ENCODE measurements at places on chromosomes 11 and 22.

- peaks cover 12% of the 10 kb centered on the region for H3K4me1 ChIP-seq
- peak overlapping the region; percentile 95 for H3K27ac ChIP-seq
- peaks cover 15% of the 10 kb centered on the region for H3K36me3 ChIP-seq
- H3K27me3 ChIP-seq, result peaks cover 59% of the 10 kb centered on the region
- no peak for DNase-seq
- peak overlapping the region; percentile 68 for H3K4me3 ChIP-seq
Measured at GRCh38 chr11:114062272-114062671, 2.8 kb downstream of the ZBTB16 start.

- no peaks in the 10 kb centered on the region for H3K36me3 ChIP-seq
- no peaks in the 10 kb centered on the region for H3K27me3 ChIP-seq
- peak overlapping the region; percentile 7 for H3K27ac ChIP-seq
- no peak overlapping the region for H3K4me3 ChIP-seq
Measured at GRCh38 chr11:63738720-63739360, 29.7 kb downstream of the ZFTA start.

DNA sequence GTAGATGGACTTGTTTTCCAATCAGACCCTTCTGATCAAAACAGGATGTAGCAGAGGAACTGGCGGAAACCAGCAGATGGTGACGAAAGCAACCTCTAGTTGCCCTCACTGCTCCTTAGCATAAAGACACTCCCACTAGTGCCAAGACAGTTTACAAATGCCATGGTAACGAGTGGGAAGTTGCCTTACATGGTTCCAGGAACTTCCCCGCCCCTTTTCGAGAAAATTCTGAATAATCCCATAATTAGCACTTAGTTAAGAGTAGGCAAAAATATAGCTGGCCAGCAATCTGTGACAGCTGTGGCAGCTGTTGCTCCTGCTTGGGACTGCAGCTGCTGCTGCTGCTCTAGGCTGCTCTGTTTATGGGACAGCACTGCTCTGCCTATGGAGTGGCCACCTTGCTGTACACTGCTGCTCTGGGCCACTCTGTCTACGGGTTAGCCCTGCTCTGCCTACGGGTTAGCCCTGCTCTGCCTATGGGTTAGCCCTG is 33.4 kb upstream of the SORL1 start:
- no peak for DNase-seq
- no peaks in the 10 kb centered on the region for H3K36me3 ChIP-seq
- peak overlapping the region; percentile 26 for H3K27ac ChIP-seq

DNA sequence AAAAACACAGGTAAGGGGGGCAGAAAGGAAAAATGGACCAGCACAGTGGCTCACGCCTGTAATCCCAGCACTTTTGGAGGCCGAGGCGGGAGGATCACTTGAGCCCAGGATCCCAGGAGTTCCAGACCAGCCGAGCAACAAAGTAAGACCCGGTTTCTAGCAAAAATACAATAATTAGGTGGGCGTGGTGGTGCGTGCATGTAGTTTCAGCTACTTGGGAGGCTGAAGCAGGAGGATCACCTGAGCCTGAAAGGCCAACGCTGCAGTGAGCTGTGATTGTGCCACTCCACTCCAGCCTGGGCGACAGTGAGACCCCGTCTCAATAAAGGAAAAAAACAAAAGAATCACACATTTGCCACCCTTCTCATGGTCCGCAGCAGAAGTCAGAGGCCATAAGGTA is 519.4 kb downstream of the BRD1 start:
- H3K36me3 ChIP-seq, result no peaks in the 10 kb centered on the region
- H3K27ac ChIP-seq, result no peak overlapping the region
- DNase-seq, result no peak
- peaks cover 70% of the 10 kb centered on the region for H3K27me3 ChIP-seq
- H3K4me3 ChIP-seq, result no peak overlapping the region

GRCh38 chr11:60870733-60871377 is 3.5 kb downstream of the ZP1 start:
- no peaks in the 10 kb centered on the region for H3K27me3 ChIP-seq
- H3K36me3 ChIP-seq, result no peaks in the 10 kb centered on the region
- peaks cover 7% of the 10 kb centered on the region for H3K4me1 ChIP-seq
- no peak overlapping the region for H3K4me3 ChIP-seq
- H3K27ac ChIP-seq, result no peak overlapping the region
- no peak for DNase-seq

DNA sequence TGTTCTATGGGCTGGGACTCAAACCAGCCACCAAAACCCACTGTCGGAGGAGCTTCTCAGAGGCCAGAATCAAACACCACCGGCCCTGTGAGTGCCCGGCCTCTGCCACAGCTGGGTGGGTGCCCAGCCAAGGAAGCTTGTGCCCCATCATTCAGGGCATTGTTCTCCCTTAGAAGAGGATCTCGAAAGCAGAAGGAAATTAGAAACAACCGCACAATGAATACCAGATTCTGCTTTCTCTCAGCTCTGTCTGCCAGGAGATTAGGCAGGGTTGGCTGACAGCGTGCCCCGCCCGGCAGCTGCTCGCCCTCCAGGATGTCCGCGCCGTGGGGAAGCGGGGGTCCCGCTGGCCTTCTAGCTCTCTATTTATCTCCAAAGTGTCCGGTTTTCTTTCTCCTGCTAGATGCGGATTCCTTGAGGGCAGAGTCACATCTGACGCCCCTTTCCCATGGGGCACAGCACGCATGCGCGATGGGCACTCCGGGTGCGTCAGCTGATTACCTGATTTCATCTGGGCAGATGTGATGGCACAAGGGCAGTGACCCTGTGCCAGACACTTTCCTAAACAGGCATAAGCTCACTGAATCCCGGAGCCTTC is 25.5 kb downstream of the SCGB1A1 start:
- peak overlapping the region; percentile 48 for H3K4me3 ChIP-seq
- peak overlapping the region; percentile 86 for H3K27ac ChIP-seq
- H3K4me1 ChIP-seq, result peaks cover 32% of the 10 kb centered on the region
- no peaks in the 10 kb centered on the region for H3K27me3 ChIP-seq
- no peak for DNase-seq

- H3K4me1 ChIP-seq, result peaks cover 9% of the 10 kb centered on the region
- no peaks in the 10 kb centered on the region for H3K36me3 ChIP-seq
- no peak overlapping the region for H3K27ac ChIP-seq
Measured at GRCh38 chr11:59766542-59767224, 11.5 kb downstream of the STX3 start.

DNA sequence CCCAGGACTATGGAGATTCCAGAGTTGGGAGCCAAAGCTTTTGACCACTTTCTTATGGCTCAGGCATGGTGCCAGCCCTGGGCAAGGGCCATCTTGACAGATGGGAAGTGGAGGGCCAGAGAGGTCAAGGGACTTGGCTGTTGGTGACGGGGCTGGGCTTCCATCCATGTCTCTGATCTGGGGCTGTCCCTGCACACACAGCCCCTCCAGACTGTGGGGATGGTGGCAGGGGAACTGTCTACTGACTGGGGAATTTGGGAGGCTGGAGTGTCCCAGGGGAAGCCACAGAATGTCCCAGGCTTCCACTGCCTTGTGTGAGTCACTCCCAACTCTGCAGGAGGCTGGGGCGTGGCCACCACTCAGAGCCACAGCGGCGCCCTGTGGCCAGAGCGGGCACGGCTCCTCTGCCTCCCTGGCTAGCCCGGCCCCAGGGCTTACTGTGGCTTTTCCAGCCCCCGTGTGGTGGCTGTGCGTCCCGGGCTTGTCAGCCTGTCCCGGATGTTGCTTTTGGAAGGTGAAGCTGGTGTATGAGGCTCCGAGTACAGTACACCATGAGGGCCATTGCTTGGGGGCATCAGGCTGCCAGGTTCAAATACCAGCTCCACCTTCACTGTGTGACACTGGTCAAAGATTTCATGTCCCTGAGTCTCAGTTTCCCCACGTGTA is 19.6 kb downstream of the C22orf23 start:
- DNase-seq, result peak; percentile 31
- no peaks in the 10 kb centered on the region for H3K27me3 ChIP-seq
- peak overlapping the region; percentile 76 for H3K27ac ChIP-seq
- no peak overlapping the region for H3K4me3 ChIP-seq

DNA sequence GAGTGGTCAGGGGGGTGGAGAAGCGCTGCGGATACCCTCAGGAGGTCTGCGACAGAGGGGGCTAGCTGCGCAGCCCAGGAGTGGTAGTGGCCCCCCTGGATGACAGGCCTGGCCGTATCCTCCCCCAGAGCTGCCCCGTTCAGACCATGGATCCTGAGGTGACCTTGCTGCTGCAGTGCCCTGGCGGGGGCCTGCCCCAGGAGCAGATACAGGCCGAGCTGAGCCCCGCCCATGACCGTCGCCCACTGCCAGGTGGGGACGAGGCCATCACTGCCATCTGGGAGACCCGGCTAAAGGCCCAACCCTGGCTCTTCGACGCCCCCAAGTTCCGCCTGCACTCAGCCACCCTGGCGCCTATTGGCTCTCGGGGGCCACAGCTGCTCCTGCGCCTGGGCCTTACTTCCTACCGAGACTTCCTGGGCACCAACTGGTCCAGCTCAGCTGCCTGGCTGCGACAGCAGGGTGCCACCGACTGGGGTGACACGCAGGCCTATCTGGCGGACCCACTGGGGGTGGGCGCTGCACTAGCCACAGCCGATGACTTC is 505 bp downstream of the NUDT22 start:
- DNase-seq, result no peak
- H3K4me1 ChIP-seq, result peaks cover 88% of the 10 kb centered on the region
- H3K36me3 ChIP-seq, result no peaks in the 10 kb centered on the region
- peak overlapping the region; percentile 92 for H3K27ac ChIP-seq
- H3K4me3 ChIP-seq, result peak overlapping the region; percentile 60

DNA sequence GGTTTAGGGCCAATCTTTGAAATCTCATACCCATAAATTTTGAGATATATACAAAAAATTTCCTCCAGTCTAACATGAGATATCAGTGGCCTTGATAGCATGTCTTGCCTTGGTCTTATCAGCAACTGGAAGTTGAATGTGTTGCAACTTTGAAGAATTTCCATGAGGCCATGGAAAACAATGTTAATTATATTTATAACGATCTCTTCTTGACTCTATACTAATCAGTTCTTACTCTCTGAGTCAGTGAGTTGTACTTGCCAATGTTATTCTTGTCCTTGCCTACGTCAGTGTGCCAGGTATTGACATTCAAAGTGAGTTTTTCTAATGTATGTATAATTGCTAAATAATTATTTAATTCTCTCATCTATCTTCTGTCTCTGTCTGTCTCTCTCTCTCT is 535.1 kb downstream of the KCNA4 start:
- DNase-seq, result no peak
- no peaks in the 10 kb centered on the region for H3K4me1 ChIP-seq
- H3K27ac ChIP-seq, result no peak overlapping the region
- H3K4me3 ChIP-seq, result no peak overlapping the region

DNA sequence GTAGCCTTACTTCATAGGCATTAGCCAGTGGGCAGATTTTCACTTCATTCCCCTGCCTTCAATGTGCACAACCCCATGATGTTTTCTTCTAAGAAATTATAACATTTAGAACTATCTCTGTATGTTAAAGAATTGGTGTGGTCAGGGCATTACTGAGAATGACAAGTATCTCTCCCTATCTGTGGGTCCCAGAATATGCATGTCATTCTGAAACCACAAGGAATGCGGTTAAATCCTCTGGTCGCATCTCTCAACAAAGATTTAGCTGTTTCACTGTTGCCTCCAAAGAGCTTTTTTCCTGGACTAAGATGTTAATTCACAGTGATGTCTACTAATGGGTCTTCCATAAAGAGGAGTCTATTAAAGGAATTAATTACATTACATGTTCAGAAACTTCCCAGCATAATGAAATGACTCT is 62.7 kb downstream of the LIF start:
- H3K27ac ChIP-seq, result no peak overlapping the region
- no peaks in the 10 kb centered on the region for H3K27me3 ChIP-seq
- no peak overlapping the region for H3K4me3 ChIP-seq
- no peaks in the 10 kb centered on the region for H3K4me1 ChIP-seq
- no peak for DNase-seq

GRCh38 chr11:26904801-26905200 is 89.1 kb upstream of the FIBIN start:
- H3K4me3 ChIP-seq, result no peak overlapping the region
- no peak for DNase-seq
- no peaks in the 10 kb centered on the region for H3K36me3 ChIP-seq
- no peaks in the 10 kb centered on the region for H3K27me3 ChIP-seq

DNA sequence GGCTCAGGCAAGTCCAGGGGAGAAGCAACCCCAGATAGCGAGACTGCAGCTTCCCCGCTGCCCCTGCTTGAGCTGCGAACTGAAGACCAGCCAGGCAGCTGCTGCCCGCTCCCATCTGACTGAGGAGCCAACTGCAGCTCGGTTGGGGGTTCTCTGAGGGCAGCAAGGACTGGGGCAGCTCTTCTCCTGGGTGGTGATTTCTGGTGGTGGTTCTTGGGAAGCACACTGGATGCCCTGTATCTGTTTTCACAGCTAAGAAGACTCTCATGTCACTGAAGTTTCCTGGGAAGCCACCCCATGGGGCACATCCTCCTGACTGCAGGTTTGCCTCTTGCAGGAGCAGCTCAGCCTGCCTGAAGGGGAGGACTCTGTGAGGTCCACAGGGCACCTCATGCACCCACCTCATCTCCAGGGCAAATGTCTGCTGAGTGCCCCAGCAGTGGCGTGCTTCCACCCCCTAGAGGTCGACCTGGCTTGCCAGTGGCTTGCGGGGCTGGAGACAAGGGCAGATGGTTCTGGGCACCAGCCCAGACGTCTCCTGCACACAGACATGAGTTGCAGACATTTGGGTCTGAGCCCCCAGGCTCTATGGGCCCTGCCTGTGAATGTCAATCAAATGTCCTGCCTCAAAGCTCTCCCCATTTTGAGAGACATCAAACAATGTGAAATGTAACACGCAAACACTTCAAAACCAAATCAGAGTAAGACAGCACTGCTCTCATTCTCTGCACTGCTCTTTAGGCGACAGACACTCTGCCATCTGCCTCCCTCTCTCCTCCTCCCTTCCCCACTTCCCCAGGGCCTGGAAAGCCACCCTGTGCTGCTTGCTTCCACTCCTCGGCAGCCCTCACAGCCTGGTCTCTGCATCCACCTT is 800.9 kb downstream of the BRD1 start:
- no peaks in the 10 kb centered on the region for H3K36me3 ChIP-seq
- H3K27me3 ChIP-seq, result peaks cover 46% of the 10 kb centered on the region
- H3K27ac ChIP-seq, result no peak overlapping the region
- H3K4me1 ChIP-seq, result no peaks in the 10 kb centered on the region

DNA sequence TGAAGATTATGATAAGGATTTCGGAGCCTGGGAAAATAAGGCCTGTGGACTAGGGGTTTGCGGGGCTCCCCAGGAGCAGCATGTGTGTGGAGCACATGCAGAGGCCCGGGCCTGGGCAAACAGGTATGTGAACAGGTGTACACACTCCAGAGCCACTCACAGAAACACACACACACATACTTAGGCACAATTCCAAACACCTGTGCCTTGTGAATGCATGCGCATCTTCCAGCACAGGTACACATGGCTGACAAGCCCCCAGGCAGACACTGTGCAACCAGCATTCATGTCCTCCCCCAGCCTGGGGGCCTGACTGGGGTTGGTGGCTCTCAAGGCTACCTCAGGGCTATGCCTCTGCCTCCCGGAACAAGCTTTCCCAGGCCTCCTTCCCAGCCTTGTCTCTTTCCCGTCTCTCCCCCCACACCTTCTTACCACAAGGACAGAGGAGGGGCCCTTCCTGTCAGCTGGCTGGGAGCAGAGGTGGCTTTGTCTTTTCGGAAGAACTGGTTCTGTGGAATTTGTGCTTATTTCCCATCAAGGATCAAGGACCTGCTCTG is 2.6 kb upstream of the P2RY6 start:
- H3K4me1 ChIP-seq, result peaks cover 31% of the 10 kb centered on the region
- no peak overlapping the region for H3K4me3 ChIP-seq
- no peak for DNase-seq
- peaks cover 7% of the 10 kb centered on the region for H3K27me3 ChIP-seq

GRCh38 chr11:78192911-78193351 is 4.2 kb downstream of the USP35 start:
- H3K4me1 ChIP-seq, result peaks cover 19% of the 10 kb centered on the region
- H3K27me3 ChIP-seq, result no peaks in the 10 kb centered on the region
- H3K4me3 ChIP-seq, result no peak overlapping the region
- peaks cover 21% of the 10 kb centered on the region for H3K36me3 ChIP-seq

- no peaks in the 10 kb centered on the region for H3K27me3 ChIP-seq
- peak within 1 kb of the TSS; percentile 81 for H3K4me3 ChIP-seq
- DNase-seq, result no peak
- H3K36me3 ChIP-seq, result no peaks in the 10 kb centered on the region
Measured at GRCh38 chr11:12007769-12008737, at the start of gene DKK3. TSS of gene DKK3 (minus strand) at chr11:12008626. CDS start at chr11:12008582, 44 bp downstream.

Data from esophagus squamous epithelium (tissue), 5 donors.